ENCODE measurements at places on chromosomes 2 and 18. TPM values are rescaled to one million over a fixed set of nuclear protein-coding genes. Genes with fewer than 3 reads are reported as not detected.

DNA sequence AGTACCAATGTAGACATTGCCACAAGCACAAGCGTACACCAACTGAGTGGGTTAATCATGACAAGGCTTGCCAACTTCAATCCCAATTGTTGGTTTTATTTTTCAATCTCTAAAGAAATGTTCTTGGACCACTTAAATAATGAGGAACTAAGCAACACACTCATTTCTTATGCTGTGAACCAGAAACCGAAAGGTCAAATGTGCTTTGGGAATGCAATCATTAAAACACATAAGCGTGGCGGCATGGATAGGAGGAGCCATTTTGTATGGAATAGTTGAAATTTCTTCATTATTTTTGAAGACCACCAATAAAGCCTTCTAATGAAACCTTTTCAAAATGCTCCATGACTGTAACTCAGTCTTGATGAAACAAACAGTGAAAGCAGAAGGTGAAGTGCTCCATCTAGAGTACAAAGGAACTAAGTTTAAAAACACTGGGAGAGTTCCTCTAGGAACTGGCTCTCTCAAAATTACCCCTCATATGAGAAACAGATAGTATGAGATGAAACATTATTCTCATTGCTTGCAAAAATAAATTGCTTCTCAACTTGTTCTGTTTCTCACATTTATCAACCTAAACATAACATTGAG lies 113.2 kb upstream of the CHST9 start:
- H3K4me1 ChIP-seq, result no peaks in the 10 kb centered on the region
- no peak for DNase-seq
- H3K36me3 ChIP-seq, result no peaks in the 10 kb centered on the region
- no peaks in the 10 kb centered on the region for H3K27me3 ChIP-seq
- H3K4me3 ChIP-seq, result no peak overlapping the region

- no peaks in the 10 kb centered on the region for H3K36me3 ChIP-seq
- H3K27me3 ChIP-seq, result no peaks in the 10 kb centered on the region
- H3K4me1 ChIP-seq, result peaks cover 41% of the 10 kb centered on the region
- peak overlapping the region; percentile 96 for H3K27ac ChIP-seq
These were observed 537 bp downstream of the AGFG1 start for GRCh38 chr2:227472265-227473121.

- DNase-seq, result no peak
- no peak overlapping the region for H3K4me3 ChIP-seq
- H3K27me3 ChIP-seq, result no peaks in the 10 kb centered on the region
- no peaks in the 10 kb centered on the region for H3K36me3 ChIP-seq
These were observed 228.4 kb upstream of the AGAP1 start for GRCh38 chr2:235265348-235265965.

DNA sequence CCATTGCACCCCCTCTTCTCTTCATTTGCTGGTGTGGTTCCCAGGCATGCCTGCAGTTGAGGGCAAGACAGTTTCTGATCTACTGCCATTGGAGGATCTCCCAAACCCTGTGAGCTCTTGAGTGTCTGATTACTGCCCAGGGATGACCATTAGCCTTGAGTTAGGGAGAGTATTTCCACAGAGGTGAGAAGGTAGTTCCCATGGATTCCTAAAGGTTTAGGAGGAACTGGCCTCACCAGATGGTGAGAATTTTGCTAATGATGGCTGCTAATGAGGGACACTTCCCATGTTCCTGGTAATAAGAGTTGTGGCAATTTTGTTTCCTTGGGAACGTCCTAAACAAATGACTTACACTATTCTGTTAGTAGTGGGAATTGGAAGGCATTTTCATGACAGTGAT lies 42.5 kb downstream of the PTPRM start:
- H3K27me3 ChIP-seq, result no peaks in the 10 kb centered on the region
- no peak for DNase-seq
- H3K4me3 ChIP-seq, result no peak overlapping the region
- H3K36me3 ChIP-seq, result no peaks in the 10 kb centered on the region
- no peak overlapping the region for H3K27ac ChIP-seq

NLRC4 gene
- total RNA-seq, result 7.2 TPM

SH3BP4 gene
- total RNA-seq, result 27.3 TPM

DNA sequence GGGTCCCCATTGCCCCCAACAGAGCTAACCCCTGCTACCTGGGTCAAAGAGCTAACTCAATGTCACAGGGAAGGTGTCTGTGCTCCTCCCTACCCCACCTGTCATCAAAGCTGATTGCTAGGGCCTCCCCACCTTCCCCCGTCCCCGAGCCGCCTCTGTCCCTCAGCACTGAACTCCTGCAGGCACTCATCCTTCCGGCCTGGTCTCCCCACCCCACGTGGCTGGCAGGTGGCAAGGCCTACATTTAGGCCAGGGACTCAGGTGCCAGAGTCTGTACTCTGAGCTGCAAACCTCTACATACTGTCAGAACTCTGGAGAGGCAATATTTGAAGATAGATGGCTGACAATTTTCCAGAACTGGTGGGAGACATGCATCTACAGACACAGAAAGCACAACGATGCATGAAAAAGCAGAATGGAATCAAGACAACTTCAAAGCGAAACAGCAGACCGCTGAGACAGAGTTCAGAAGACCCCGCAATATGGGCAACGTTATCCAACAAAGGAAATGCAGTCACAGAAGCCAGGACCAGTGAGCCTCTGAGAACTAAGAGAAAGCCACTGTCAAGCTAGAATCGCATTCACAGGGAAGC lies 195.8 kb downstream of the HDAC4 start:
- H3K4me1 ChIP-seq, result peaks cover 11% of the 10 kb centered on the region
- DNase-seq, result peak; percentile 22
- no peak overlapping the region for H3K27ac ChIP-seq

Data from upper lobe of left lung (tissue), 6 donors.